CD4-positive, alpha-beta T cell treated with Interleukin-4 for 4 hours (primary cell): ENCODE measurements at places on chromosomes 3 and 15.

DNA sequence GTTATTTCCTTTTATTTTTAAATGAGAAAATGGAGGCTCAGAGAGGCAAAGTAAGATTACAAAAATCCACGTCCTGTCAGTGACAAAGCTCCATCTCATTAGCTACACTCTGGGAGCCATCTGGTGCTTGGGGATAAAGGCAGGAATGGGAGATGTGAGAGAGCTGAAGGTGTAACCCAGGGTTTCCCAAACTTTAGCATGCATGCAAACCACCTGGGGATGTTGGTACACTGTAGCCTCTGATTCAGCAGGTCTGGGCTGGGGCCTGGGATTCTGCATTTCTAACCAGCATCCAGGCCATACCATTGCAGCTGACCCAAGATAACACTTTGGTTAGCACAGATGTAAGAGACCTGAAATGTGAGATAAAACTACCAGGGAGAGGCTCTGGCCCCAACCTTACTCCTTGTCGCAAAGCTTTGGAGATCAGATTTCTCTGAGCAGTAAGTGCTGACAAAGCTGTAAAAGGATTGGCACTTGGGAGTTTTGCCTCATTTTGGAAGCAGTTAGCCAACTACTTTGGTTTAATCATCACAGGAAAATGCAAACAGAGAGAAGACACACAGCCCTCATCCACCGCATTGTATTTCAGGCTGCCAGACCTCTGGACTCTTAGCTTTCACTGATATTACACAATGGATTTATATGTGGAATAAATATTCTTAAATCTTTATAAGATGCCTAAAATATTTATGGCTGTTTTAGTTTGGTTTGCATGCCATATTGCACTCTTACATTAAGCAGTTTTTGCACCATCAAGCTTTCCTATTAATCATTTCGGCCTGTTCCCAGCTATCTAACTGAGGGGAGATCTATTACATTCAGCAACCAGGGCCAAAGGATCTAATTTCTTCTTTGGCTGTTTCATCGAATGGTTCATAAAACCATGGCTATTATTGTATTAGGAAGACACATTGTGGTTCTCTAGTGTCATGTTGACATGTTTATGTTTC, 263.0 kb downstream of the EBLN2 start:
- DNase-seq, result no peak

DNA sequence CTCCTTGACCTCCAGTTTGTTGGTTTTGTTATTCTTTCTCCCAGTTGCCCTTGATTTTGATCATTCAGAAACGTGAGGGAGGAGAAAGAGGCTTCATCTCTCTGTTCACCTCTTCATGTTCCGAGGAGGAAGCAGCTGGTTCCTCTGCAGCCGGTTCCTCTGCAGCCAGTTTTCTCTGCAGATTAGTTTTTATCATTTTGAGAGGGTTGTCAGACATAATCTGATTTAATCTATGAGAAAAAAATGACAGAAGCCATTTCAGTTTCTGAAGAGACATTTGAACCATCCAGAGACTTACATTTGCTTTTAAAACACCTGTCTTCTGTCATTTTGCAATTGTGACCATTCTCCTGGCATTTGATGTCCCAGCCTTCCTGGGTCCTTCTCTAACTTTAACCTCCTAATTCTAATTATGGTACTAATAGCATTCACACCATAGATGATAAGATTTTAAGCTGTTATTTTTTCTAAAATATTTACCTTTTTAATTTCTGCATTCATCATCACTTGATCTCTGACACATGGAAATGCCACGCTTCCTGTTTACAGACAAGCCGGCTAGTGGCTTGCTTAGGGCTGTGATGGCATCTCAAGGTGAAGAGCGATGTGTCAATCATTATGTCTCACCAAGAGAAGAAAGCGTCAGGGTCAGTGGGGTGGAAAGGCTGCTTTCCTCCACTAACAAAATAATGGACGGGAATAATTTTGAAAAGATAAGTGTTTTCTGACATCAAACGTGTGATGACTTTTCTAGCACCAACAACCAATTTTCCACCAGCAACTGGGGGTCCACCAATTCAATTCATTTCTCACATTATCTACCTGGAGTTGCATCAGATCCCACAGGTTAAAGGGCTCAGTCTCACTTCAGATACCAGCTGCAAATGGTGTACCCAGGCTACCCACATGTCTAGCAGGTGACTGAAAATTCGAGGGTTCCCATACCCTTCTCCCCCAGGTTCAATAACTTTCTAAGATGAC, 76.4 kb downstream of the CHRNA7 start:
- no peak for DNase-seq

DNA sequence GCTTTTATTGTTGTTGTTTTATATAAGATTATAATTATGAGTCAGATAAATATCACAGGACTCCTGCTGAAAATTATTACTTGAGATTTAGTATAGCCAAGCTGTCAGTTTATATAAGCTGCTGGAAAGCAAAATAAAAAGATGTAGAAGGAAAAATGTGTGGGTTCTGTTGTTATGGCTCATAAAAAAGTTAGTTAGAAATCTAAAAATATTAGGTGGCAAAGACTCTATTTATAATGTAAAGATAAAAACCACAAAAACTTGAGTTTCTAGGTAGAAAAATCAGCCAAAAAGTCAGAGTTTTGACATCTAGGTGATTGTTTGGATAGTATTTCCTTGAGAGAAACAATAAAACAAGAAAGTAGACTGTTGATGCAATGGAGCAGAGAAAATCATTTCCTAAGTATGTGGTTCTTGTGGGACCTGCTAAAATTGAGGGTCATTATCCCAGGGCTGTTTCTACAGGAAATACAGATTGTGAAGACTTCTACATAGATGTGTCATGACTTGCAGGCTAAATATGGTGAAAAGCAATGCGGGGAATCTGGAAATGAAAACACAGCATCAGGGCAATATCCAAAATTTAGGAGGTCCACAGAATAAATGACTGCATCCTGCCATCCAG, 1109.6 kb upstream of the CADM2 start:
- no peak for DNase-seq

DNA sequence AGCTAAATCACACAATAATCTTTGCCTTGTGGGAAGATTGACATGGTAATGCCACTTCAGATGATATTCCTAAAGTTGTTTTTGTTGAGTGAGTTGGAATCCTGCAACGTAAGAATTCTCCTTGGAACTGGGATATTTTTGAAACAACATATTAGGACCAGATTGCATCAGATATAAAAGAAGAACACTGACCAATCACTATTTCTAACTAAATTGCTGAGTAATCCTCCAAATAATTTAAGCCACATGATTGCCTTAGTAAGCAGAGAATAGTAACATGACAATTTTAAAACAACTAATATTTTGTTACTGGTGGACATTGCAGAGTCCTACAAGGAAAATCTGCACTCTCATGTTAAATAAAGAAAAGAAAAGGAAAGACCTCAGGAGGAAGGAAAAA, 353.9 kb upstream of the LMCD1 start:
- DNase-seq, result no peak

GRCh38 chr15:71232411-71232810, 117.1 kb downstream of the THSD4 start:
- DNase-seq, result no peak

DNA sequence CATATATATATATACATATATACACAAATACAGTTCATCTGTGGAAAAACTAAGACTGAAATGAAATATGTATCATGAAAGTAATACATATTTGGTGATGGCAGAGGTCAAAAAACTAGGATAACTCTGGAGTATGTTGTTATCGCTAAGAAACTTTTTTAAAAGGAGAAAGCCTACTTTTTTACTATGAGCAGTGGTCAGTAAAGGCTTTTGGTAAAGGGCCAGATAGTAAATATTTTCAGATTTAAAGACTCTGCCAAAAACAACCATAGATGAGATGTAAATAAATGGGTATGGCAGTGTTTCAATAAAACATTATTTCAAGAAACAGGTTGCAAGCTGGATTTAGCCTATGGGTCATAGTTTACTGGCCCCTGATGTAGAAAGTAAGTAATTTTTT, 93.8 kb upstream of the TGFBR2 start:
- no peak for DNase-seq

DNA sequence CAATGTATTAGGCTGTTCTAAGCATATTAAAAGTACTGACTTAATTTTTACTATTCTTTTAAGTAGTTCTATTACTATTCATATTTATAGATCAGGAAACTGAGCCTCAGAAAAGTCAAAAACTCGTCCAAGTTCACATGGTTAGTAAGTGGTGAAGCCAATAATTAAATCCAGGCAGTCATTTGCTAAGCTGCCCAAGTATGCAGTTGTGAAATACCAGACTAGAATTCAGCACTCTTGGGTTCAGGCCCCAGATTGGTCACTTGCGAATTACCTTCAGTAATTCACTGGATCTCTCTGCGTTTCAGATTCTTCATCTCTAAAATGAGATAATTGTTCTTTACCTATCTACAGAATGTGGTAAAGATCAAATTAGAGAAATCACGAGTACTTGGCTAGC, 161.9 kb upstream of the CADPS start:
- no peak for DNase-seq
